ENCODE measurements at places on chromosomes 11 and 22.

DNA sequence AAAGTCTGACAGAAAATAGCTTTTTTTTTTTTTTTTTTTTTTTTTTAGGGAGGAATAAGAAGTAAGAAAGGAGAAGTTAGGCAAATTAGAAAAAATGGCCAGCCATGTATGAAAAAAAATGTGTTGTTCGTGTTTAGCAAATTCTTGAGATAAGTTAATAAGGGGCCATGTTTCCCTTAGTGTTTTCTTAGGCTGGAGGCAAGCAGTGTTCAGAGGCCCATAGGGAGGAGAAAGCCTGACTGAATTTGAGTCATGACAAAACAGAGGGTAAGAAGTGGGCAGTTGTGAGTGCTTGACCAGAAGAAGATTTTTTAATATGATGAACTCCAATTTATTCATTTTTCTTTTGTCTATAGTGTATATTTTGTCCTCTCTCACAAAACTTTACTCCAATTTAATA lies 766.4 kb downstream of the FAM181B start:
- no peak for DNase-seq

- no peak for DNase-seq
Observed at GRCh38 chr11:82883853-82884252, 16.4 kb downstream of the PRCP start.

DNA sequence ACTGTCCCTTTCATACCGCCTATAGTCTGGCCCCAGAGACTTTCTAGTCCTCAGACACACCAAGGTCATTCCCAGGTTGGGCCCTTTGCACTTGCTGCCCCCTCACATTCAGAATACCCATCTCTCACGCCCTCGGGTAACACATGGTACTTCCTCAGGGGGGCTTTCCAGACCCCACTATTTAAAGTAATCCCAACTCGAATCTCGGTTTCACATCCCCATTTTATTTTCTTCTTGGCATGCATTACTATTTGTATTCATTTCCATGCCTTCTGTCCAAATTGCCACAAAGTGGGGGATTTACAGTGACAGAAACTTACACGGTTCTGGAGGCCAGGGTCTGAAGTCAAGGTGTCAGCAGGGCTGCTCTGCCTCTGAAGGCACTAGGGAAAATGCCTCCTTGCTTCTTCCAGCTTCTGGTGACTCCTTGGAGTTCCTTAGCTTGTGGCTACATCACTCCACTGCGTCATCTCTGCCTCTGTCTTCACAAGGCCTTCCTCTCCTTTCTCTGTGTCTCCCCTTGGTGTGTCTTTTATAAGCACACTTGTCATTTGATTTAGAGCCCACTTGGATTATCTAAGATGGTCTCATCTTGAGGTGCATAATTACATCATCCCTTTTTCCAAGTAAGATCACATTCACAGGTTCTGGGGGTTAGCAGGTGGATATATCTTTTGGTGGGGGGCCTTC lies 15.1 kb downstream of the RCN1 start:
- DNase-seq, result no peak

- DNase-seq, result no peak
Observed at GRCh38 chr11:2655834-2656622, 43.8 kb downstream of the KCNQ1OT1 start.

DNA sequence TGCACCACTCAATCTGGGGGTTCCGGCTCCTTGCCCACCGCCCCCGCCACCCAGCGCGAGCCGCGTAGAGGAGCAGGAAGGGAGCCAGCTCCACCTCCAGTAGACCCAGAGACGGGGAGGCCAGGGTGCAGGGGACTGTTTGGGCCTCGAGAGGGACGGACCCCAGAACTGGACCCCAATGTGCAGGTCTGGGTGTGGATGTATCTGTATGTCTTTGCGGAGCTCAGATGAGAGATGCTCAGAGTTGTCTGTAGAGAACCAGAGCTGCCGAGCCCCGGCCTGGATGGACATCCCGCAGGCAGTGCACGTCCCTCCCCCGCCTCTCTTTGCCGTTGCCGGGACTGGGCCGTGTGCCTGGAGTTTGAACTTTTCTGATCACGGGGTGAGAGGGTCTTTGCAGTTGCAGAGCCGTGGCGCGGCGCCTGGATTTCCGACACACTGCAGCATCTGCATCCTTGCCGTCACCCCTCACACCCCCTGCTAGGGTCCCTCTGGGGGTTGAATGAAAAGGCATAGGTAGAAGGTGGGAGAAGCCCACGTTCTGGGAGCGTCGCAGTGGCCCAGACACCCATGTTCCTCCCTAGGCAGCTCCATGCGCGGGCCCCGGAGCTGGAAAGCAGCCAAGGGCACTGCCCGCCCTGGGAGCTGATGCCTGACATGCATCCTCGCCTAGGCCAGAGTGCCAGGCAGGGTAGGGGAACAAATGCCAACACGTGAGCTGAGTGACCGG lies 105.2 kb downstream of the KCNQ1 start:
- DNase-seq, result no peak

DNA sequence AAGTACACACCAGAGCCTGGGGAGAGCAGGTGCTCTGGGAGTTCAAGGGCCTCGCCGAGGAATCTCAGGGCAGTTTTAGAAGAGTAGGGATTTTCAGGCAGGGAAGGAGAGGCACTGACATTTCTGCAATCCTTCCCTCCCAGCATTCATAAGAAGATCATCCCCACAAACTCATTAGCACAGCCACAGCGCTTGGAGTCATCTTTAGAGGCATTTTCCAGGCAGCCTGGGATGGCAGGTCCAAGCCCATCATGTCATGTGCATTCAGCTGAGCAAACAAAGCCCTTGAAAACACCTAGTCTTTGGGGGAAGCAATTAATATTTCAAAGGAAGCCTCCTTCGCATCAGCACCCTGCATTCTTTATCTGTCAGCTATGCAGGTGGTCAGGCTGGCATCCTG lies 43.8 kb downstream of the MAP6 start:
- DNase-seq, result no peak

DNA sequence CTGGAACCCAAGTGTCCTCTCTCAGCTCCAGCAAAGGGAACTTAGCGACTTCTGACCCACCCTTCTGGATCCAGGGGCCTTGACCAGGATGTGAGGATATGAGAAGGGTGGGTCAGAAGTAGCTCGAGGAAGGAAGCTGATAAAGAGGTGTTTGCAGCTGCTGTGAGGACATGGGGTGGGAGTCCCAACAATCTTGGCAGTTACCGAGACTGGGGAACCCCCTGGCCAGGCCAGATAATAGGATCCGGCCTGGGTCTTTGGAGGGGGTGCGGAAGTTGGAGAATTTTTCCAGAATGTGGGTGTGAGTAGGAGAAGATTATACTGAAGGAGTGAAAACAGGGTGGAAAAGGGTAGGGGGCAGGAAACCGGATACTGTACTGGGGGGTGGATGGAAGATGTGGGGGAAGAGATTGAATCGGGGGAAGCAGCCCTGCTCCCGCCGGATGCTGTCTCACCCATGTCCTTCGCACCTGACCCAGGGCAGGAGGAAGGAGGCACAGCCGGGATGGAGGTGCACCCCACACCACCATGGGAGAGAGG lies 2.8 kb upstream of the MCAM start:
- no peak for DNase-seq

DNA sequence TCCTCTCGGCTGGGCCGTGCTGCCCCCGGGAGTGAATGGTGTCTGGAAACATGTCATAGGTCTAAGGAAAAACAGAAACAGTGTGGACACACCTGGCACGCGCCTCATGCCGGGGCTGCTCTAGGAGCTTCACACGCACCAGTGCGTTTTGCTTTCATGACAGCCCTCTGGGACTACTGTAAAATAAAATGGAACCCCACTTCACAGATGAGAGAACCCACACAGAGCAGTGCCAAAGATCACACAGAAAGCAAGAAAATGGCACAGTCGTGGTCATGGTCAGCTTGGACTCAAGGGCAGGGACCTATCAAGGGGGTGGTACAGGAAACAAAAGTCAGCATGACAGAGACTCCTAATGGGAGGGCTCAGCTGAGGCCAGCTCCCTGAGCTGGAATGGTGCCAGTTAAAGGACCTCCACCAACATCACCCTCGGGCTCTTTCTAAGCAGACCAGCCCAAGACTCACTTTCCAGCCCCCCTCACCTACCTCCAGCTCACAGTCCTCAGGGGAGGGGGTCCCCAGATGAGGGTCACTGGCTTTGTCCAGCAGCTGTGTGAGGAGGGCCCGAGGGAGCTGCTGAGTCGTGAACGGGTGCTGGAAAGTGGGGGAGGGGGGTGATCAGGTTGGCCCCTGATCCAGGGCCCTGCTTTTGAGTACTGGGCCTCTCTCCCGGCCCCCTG lies 3.3 kb downstream of the MAP4K2 start:
- DNase-seq, result no peak

GRCh38 chr22:22408731-22409696 lies 99.5 kb downstream of the ZNF280B start:
- peak; percentile 21 for DNase-seq

- DNase-seq, result no peak
Observed at GRCh38 chr11:122398167-122398566, 257.4 kb upstream of the UBASH3B start.

- no peak for DNase-seq
Observed at GRCh38 chr11:132318421-132319157, 948.2 kb downstream of the NTM start.

DNA sequence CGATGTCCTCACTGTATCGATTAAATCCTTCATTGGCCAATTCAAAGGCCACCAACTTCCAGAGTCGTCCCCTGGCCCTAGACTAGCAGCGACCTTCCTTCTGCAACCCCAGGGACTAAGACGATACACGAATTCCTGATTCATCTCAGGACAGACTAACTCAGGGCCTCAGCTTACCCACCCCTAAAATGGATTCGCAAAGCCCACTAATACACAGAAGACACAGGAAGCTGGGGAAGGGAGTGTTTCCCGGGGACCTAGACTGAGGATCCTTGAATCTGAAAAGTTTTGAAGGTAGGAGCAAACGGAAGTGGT lies 509 bp downstream of the LAMTOR1 start:
- no peak for DNase-seq

DNA sequence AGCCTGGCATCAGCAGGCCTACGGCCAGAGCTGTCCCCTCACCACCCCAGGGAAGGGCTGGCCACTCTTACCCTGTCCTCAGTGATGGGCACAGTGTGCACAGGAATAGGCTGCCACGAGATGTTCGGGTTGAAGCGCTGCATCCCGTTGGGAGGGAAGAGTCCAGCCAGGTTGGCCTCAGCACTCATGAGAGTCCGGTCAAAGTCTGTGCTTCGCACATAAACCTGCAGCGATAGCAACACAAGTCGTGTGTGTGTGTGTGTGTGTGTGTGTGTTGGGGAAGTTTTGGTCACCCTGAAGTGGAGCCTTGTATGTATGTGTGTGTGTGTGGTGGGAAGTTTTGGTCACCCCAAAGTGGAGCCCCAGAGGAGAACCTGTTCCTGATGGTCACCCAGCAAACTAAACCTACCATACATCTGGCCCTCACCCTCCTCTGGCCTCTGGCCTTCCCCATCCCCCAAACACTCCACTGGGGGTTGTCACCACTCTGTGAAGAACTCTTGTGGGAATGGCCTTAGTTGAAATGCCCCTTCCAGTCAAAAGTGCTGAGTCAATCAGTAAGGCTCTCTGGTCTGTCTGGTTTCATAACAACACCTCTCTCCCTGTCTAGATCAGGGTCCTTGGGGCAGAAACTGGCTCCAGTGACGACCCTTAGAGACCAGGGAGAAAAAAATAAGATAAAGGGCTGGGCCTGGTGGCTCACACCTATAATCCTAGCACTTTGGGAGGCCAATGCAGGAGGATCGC lies 2.8 kb downstream of the ACP2 start:
- DNase-seq, result no peak

DNA sequence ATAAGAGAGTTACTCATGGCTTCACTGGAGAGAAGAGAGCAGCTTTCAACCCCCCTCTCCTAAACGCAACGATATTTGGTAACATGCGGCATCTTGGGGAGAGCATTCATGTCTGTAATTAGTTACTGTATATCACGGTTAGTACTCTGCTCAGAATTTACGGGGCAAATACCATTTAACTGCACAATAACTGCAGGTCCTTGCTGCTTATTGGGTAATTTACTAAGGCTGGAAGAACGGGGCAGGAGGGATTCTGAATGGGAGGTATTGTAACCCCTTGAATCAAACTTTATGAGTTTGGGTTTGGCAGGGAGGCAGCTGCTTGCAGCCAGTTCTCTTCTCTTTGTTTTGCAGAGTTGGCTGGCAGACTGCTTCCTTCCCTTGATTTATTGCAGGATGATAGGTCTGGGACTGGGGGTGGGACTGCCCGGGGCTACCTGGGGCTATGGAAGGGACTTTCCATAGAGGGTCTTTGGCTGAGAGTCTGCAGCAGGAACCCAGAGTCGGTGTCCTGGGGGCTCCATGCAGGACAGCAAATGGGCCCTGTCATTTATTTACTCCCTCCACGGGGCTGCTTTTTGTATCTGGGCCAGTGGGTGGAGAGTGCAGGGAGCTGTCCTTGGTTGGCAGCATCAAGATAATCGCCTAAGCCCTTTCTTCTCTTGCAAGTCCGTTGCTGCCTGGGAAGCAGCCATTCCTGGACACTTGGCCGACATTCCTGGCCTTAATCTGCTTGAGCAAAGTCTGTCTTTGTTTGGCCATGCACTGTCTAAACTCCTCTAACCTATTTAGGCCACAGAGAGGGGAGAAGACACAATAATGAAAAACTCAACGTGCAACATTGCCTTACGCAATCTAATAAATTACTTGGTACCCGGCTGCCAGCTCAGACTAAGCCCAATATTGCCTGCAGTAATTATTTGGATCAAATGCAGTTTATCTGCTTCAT lies 188.9 kb downstream of the ST3GAL4 start:
- no peak for DNase-seq
